Caki2 (cell line): ENCODE measurements at places on chromosomes 4 and X. TPM values are rescaled to one million over a fixed set of nuclear protein-coding genes. Genes with fewer than 3 reads are reported as not detected.

DNA sequence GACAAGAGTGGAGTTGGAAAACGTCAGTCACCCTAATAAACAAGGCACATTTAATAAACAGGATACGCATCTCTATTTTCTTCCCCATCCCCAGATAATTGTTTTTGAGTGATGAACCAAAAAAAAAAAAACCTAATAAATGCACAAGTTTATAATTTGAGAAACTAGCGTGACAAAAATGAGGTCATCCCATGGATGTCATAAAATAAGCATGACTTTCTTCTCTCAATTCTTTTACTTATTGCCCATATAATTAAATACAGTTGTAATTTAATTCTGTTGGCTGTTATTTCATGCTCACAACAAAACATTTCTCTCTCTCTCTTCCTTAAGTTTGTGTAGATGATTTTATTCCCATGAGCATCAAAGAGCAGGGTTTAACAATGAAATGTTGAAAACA is 20.7 kb downstream of the PRKG2 start:
- DNase-seq = no peak

- DNase-seq = no peak
Observed at GRCh38 chr4:288891-289290, 16.4 kb downstream of the ZNF732 start.

LPAR4 gene
- not detected in 2 replicates for total RNA-seq

NEUROG2 gene
- total RNA-seq = not detected in 2 replicates

ARSJ gene
- 22.7 and 34.9 TPM in 2 replicates for total RNA-seq
